ENCODE measurements at places on chromosomes 1 and 21.

DNA sequence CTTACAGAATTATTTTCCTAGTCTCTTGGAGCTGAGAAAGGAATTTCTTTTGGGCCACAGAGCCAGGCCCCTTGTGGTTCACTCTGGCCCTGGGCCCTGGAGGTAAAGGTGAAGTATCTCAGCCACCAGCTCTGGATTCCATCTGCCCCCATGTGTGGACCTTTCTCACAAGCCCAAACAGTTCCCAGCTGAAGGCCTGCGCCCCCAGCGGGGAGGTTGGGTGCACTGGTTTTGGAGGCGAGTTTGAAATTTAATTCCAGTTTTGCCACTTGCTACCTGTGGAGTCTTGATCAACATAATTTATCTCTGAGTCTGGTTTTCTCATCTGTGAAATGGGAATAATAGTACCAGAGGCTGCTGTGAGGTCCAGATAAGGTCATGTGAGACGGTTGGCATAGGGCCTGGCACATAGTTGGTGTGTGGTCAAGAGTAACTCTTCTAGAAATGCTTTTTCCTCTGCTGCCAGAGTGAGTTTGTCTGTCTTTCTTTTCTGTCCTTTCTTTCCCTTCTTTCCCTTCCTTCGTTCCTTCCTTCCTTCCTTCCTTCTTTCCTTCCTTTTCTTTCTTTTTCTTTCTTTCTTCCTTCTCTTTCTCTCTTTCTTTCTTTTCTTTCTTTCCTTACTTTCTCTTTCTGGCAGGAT, 6.1 kb downstream of the AGTRAP start:
- no peak for DNase-seq

DNA sequence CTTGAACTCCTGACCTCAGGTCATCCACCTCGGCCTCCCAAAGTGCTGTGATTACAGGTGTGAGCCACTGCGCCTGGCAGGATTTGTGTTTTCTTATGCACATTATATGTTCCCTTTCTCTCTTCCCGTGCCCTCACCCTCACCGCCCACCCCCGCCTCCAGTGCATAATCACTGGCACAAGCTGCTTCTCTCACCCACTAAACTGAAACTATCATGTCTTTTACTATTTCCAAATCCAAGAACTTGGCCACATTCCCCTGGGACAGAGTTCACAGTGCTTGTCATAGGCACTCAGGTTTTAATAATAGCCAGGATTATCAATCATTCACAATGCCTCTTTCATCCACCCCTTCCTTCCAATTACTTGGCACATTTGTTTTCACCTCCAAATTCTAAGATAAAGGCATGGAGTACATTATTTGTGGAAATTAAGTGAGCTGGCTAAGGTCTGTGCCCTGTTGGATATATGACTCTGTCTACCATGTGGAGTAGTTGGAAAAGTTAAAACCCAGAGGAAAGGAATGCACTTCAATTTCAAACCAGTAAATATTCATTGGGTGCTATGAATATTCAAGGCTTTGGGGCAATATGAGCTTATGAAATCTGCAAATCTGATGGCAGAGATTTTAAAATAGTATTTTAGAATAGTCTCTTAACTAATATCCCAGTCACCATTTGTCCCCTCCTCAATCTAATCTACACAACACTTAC, 17.6 kb upstream of the MAPKAPK2 start:
- no peak for DNase-seq

DNA sequence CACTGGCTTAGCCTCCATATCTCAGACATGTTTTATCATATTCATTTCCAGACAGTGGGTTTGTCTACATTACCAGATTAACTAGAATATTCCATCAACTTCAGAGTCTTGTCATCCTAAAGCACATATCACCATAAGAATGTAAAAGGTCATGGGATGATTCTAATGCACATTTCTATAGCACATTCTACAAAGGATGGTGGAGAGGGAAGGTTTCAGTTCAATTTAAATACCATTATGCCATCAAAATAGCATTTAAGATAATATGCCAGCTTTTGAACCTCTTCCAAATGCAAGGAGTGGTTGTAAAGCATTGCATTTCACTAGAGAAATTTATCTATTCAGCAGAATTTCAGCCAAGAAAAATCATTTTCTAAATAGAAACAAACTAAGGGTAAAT, 970.5 kb downstream of the TTLL7 start:
- no peak for DNase-seq

- no peak for DNase-seq
Measured at GRCh38 chr1:61080413-61081143, 1.8 kb upstream of the NFIA start.

GRCh38 chr1:91601554-91602376, 101.1 kb downstream of the CDC7 start:
- no peak for DNase-seq

DNA sequence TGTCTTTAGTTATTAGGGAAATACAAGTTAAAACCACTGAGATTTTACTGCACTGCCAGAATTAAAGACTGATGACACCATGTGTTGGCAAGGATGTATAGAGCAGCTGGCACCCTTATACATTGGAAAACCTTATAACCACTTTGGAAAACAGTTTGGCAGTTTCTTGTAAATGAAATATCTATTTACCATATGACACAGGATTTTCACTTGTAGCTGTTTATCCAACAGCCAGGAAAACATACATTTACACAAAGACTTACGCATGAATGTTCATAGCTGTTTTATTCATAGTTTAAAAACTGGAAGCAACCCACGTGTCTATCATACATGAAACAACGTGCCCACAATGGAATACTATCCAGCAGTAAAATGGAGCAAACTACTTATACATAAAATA, 45.3 kb downstream of the PRRC2C start:
- no peak for DNase-seq

DNA sequence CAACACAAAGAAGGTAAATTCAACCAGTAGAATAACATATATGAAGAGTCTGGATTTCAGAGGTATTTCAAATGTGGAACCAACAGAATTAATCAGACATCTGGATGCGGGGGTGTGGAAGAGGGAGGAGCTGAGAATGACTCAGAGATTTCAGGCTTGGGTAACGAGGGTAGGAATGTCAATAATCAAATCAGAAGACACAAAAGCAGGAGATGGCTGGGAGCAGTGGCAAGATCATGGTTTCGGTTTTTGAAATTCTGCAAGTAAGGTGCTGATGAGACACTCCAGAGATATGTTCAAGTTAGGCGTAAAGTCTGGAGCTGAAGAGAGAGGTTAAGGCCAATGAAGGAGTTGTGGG, 64.0 kb downstream of the PLPPR5 start:
- DNase-seq, result peak; percentile 33

GRCh38 chr21:25913479-25913878, 178.7 kb downstream of the GABPA start:
- no peak for DNase-seq

- DNase-seq, result peak; percentile 46
Measured at GRCh38 chr1:183571678-183572268, 18.5 kb downstream of the NCF2 start.

- no peak for DNase-seq
Measured at GRCh38 chr1:17095141-17095540, 24.1 kb downstream of the PADI2 start.

GRCh38 chr1:178928976-178929375, 58.1 kb upstream of the ANGPTL1 start:
- DNase-seq, result no peak

- no peak for DNase-seq
Measured at GRCh38 chr1:33336580-33336979, 15.7 kb upstream of the A3GALT2 start.

DNA sequence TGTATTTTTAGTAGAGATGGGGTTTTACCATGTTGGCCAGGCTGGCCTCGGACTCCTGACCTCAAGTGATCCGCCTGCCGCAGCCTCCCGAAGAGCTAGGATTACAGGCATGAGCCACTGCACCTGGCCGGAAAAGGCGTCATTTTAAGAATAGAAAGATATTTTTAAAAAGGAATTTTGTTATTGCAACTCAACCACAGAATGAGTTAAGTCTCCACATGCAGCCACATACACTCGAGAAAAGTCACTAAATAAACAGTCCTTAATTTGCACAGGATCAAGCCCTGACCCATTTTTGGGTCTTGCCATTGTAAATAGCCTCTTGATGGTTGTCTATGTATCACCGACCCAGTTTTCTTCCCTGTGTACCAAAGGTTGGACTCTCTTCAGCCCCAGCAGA, 85.5 kb downstream of the FBXO2 start:
- no peak for DNase-seq

DNA sequence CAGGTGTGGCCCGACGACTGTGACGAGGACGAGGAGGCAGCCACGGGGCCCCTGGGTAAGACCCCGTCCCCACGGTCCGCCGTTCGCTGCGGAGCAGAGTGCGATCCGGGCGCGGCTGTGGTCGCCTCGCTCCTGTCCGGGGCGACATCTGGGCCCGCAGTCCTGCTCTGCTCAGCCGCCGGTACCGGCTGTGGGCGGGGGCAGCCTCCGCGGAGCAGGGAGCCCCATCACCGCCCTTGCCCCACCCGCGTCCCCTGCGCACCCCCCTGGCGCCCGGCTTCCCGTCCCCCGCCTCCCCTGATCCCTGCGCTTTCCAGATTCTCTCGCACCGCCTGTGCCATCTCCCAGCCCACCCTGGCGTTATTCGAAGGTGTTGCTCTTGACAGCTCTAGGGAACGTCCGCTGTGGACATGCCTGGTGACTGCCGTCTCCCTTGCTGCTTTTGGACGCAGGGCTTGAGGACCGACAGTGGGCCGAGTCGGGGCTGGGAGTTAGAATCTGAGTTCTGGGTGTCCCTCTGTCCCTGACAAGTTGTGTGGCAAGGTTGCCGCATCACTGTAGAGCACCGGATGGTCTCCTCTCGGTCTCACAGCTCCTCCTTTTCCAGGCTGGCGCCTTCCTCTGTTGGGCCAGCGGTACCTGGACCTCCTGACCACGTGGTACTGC, 596 bp downstream of the TOR3A start:
- DNase-seq, result no peak

GRCh38 chr1:167752219-167752985, 30.6 kb downstream of the MPZL1 start:
- DNase-seq, result peak; percentile 17

DNA sequence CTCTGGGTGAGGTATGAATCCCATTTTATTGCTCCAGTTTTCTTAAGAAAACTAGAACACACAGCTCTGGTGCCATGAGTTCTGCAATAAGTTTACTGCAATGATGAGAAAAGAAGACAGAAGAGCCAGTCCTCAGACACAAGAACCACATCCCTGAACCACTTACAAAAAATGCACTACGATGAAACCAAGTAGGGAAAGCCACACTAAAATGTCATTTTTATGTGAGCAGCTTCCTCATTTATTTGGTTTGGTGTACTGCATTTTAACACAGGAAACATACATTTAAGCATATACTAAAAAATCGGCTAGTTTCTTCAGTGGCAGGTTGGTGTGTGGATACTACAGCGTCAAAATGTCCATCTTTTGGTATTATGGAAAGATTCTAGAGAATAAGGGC, 95.9 kb downstream of the PTPN14 start:
- no peak for DNase-seq

DNA sequence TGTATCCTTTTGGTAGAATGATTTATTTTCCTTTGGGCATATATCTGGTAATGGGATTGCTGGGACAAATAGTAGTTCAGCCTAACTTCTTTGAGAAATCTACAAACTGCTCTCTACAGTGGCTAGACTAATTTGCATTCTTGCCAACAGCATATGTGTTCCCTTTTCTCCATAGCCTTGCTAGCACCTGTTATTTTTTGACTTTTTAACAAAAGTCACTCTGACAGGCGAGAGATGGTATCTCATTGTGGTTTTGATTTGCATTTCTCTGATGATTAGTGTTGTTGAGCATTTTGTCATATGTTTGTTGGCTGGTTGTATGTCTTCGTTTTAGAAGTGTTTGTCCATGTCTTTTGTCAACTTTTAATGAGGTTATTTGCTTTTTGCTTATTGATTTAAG, 99.8 kb downstream of the UCK2 start:
- no peak for DNase-seq

GRCh38 chr1:6098303-6099215, 52.9 kb downstream of the KCNAB2 start:
- peak; percentile 51 for DNase-seq

DNA sequence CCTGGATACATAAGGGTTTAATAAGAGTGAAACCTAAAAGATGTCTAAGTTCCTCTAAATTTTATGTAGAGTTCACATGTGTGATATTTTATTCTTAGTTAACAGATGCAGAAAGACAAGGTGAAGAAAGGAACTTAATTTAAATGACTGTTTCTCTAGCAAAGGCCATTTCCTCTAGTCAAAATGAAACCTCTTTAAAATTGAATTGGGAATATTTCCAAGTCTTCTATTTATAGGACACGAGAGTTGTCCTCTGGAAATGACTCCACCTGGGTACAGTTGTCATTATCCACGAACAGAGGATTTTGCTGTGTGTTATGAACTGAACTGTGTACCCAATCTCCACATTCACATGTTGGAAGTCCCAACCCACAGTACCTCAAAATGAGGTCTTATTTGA, 64.5 kb upstream of the KCNK1 start:
- no peak for DNase-seq

GRCh38 chr1:174700775-174701174, 253.0 kb downstream of the GPR52 start:
- no peak for DNase-seq

- DNase-seq, result no peak
Measured at GRCh38 chr1:154154053-154154452, 820 bp downstream of the NUP210L start.

- DNase-seq, result peak; percentile 20
Measured at GRCh38 chr1:40870135-40870728, 8.1 kb upstream of the CITED4 start.

DNA sequence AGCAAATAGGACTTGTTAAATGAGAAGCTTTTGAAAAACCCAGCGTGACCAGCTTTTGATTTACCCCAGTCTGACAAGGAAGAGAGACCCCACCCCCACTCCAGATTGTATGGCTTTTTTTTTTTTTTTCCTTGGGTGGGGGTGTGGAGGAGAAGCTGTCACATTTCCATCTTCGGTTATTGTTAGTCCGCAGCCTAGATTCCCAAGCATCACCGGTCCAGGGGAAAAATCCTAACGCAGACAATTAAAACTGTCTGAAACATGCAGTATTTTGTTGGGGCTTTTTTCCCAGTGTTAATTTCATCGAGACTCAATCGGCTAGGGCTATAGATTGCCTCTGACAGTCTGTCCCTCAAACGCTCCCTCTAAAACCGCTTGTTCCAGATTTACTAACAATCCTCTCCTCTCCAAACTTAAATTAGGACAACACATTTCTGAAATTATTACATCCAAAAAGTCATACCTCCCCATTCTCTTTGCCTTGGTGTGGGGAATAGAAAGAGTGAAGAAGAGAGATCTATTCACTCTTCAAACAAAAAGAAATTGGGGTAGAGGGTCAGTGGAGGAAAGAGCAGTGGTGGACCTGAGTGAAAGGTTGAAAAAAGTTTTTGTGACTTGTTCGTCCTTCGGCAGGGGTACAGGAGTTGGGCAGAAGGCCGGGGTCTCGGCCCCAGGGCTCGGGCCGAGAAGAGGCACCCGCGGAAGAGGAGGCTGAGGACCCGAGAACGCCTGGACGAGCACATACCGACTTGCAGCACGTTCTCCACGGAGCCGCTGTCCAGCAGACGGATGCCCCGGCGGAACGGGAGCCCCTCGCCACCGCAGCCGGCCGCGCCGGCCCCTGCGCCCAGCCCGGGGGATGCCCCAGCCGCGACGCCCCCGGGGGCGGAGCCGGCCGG, 1.1 kb downstream of the ZSWIM5 start:
- DNase-seq, result no peak

Measured in HFFc6 (cell line).